MG63 (cell line): ENCODE measurements at places on chromosomes 16 and 17. TPM values are rescaled to one million over a fixed set of nuclear protein-coding genes. Genes with fewer than 3 reads are reported as not detected.
A peak's percentile ranks its signal among the peaks of the same experiment; 100 is the strongest.

GRCh38 chr17:68048996-68049395 lies 13.5 kb downstream of the KPNA2 start:
- no peak for DNase-seq

DNA sequence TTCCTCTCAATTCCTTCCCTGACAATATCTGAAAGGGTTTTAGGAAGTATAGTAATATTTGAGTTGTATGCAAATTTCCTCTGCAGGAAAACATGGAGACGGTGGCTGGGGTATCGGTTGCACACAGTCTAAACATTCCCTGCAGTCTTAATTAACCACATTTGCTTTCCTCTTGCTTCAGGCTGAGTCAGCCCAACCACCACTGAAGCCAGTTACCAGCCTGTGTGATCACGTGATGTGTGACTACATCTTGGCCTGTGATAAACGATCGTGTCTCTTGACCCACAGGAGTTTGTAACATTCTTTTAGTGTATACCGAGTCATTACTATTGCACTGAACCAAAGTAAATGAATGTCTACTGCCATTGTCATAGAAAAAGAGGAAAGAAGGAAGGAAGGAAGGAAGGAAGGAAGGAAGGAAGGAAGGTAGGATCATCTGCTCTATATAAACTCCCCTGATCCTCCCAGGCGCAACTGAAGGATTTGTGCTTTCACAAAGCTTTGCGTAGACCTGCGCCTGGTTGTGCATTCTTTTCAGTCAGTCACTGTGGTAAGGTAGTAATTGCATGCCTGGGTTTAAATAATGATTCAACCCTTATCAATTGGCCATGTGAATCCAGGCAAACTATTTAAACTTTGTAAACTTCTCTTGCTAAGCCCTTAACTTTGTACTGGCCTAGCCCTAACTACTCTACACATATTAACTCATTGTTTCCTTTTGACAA lies 280.6 kb upstream of the SALL1 start:
- peak; percentile 92 for DNase-seq

DNA sequence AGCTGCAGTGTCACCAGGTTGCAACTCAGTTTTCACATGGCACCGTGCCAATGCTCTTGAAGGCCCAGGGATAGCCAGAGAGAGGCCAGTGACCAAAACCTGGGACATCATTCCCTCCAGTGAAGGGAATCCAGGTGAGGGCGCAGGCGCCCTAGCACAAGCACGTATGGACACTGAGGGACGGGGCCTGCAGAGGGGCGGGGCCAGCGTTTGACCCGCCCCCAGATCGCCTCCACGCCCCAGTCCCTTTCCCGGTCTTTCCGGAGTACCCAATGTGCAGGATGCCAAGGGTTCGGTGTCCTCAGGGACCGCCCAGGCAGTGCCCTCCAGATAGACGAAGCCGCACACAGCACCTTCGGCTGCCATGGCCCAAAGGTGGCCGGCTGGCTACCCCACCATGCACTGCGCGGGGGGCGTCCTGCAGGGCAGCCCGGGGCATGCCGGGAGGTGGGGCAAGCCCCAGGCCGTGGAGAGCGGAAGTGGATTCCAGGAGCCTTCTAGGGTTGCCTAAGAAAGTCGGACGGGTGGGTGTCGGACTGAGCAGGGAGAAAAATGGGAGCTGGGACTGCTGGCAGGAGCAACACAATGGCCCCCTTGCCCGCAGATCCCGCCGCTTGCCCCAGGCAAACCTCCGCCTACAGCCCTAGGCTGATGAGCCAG lies 4.6 kb downstream of the SLC12A4 start:
- DNase-seq, result no peak

GRCh38 chr17:61813211-61813610 lies 50.1 kb downstream of the BRIP1 start:
- DNase-seq, result no peak

- no peak for DNase-seq
These were observed 46.7 kb downstream of the USP32 start for GRCh38 chr17:60345233-60345632.

DNA sequence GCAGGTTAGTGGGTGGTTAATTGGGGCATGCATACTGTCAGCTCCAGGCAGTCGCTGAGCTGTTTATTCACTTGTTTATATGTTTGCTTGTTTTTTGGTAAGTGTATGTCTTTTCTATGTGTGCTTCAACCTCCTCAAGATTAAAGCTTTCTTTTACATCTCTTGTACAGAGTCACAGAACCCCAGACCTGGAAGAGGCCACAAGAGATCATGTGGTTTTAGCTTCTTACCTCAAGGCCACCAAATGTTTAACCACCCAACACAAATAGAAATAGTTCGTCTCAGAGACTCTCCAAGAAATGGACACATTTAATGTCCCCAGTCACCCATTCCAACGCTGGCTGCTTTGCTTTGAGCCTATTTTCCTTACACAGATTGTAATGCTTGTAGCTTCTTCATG lies 11.8 kb upstream of the TMEM98 start:
- DNase-seq, result no peak

DNA sequence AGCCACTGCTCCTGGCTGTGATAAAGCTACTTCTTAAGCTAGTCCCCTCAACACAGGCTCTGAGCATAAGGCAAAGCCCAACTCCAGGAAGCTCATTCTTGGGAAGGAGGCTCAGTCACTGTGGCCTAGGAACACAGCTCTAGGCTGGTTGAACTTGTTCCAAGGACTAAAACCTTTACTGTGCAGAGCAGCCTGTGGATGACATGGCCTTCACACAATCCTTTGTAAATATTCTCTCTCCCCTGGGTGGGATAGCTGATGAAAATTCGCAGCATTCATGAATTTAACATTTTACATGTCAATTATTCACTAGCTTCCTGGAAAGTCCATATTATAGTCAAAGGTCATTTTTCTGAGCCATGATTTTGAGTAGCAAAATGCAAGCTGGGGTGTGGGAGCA lies 28.9 kb downstream of the BEAN1 start:
- DNase-seq, result no peak

- DNase-seq, result no peak
These were observed 108.3 kb downstream of the YPEL2 start for GRCh38 chr17:59439741-59440211.

GRCh38 chr16:4714996-4715395 lies 19.1 kb downstream of the ANKS3 start:
- DNase-seq, result no peak

GRCh38 chr17:55454906-55455474 lies 33.4 kb upstream of the MMD start:
- DNase-seq, result peak; percentile 71

GRCh38 chr16:75248142-75248535 lies 3.3 kb downstream of the BCAR1 start:
- no peak for DNase-seq

DNA sequence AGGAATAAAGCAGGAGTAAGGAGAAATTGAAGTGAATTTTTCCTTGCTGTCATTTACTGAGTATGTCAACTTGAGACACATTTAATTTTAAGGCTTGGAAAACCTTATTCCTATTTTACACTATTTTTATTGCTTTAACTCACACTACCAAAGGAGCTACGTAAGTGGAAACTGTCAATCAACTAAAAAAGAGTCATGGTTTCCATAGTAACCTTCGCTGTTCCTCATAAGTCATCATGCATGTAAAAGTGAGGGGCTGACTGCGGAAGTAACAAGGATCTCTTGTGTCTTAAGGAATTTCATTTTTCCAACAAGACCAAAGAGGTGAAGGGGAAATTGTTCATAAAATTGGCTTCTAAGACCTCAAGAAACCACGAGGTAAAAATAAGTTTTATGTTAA lies 516.2 kb upstream of the CA10 start:
- DNase-seq, result no peak

GRCh38 chr16:19854543-19854876 lies 30.1 kb downstream of the GPRC5B start:
- DNase-seq, result no peak

DNA sequence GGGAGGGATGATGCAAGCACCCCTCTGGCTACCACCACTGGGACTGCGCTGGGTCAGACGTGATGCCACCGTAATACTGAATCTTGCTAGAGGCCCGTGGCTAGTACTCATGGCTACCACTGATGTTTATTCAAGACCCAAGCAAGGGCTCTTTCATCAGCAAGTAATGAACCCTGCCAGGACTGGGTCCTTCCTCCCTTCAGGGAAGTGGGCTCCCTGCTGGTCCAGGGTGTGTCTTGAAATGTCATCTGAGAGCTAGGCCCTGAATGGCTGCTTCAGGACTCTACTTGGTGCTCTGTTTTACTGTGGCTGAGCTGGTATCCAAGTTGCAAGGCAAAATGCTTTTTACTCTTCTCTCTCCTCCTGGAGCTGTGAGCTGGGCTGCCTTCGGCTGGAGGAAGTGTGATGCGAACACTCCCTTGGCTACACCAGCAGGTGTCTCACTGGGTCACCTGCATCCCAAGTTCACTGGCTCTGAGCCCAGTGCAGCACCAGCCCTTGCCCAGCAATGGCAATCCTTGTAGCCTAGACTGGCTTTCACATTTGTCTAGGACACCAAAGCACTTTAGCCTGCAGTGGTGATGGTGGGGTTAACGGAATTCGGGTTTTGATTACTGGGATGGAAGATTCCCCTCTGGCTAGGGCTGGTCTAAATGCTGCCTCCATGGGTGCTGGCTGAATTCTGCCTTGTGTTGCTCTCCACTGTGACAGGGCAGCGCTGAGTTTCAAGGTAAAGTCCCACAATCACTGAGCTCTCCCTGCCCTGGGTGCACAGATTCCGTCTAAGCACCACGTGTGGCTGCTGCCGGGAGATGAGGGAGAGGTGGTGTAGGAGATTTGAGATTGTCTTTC lies 98.6 kb downstream of the USP22 start:
- peak; percentile 4 for DNase-seq

- no peak for DNase-seq
These were observed 125.5 kb upstream of the CACNG3 start for GRCh38 chr16:24130494-24131085.

GRCh38 chr16:168424-168823 lies 2.6 kb downstream of the HBM start:
- DNase-seq, result no peak

- no peak for DNase-seq
These were observed 103.6 kb downstream of the DNAH9 start for GRCh38 chr17:11701911-11702310.

GRCh38 chr17:39224778-39225307 lies 902 bp downstream of the STAC2 start:
- no peak for DNase-seq

- no peak for DNase-seq
These were observed 28.9 kb downstream of the COTL1 start for GRCh38 chr16:84588991-84589390.

- no peak for DNase-seq
These were observed 687 bp upstream of the CIITA start for GRCh38 chr16:10876315-10876714.

- DNase-seq, result no peak
These were observed at the start of gene ADAM11 for GRCh38 chr17:44758414-44759085. Gene ADAM11, plus strand, starts transcription at chr17:44758988. Its CDS starts 212 bp downstream, at chr17:44759200.

GRCh38 chr17:83179811-83180210 lies 100.4 kb downstream of the METRNL start:
- no peak for DNase-seq

GRCh38 chr16:83606486-83607030 lies 201.2 kb upstream of the HSBP1 start:
- no peak for DNase-seq

DNA sequence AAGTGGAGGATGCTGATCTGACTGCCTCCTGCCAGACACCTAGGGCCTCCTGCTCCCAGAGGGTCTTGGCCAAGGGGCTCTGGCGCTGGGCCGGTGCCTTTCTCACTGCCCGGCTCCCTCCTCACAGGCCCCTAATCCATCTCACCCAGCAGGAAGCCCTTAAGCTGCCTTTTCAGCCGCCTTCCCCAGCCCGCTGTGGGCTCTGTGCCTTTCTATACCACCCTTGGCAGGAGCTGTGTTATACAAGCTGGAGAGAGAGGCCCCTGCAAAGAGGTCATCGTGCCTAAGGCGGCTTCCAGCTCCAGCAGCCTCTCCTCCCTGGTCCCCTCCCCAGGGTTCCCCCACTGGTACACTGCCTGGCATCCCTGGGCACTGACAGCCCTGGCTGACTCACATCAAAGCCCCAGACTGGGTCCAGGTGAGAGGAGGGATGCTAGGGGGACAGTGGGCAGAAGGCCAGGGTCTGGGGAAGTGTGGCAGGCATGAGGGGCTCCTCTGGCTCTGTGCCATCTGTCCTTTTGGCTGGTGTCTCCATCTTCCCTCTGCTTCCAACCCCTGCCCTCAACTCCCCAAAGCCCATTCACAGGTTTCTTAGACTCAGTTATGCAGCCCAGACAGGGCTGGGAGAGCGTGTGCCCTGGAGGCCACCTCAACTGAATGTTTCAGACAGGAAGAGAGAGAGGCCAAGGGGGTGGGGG lies 15.3 kb upstream of the FZD2 start:
- DNase-seq, result peak; percentile 70

- peak; percentile 64 for DNase-seq
These were observed 171.0 kb downstream of the CCDC182 start for GRCh38 chr17:57574040-57574513.

DNA sequence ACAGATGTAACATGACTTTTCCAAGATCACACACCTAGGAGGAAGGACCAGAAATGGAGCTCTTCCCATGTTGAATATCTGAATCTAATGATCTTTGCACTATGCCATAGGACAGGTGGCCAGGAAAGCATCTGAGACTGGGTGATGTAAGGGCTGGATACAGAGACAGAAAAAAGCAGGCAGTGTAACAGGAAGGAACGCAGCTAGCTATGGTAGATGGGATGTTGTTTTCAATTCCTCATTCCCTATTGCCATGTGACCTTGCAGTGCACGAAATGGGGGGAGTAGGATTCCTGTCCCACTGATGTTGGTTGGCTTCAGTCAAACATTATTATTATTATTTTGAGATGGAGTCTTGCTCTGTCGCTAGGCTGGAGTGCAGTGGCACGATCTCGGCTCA lies 3.7 kb upstream of the NPIPB15 start:
- DNase-seq, result no peak

- DNase-seq, result no peak
These were observed 439.0 kb upstream of the ASIC2 start for GRCh38 chr17:33732116-33732515.

Gene NLRC3
- total RNA-seq, result 0.03 TPM in 1 of 2 replicates, not detected in the other

Gene COPZ2
- total RNA-seq, result 91.7 and 130 TPM in 2 replicates

Gene CCL11
- not detected in 2 replicates for total RNA-seq

Gene GALR2
- not detected in 2 replicates for total RNA-seq

Gene NPIPA7
- total RNA-seq, result 11.1 TPM in 1 of 2 replicates, not detected in the other

Gene SCGB1C2
- not detected in 2 replicates for total RNA-seq

Gene EPX
- total RNA-seq, result not detected in 2 replicates

Gene OSGIN1
- 0.13 TPM in 1 of 2 replicates, not detected in the other for total RNA-seq

Gene CNTROB
- total RNA-seq, result 29.5 and 39.9 TPM in 2 replicates

Gene GPR179
- not detected in 2 replicates for total RNA-seq

Gene DPEP3
- total RNA-seq, result not detected in 2 replicates

Gene ALG1
- total RNA-seq, result 30.4 and 53.2 TPM in 2 replicates

Gene CDH5
- 0.20 and 1.8 TPM in 2 replicates for total RNA-seq

Gene PYY
- total RNA-seq, result not detected in 2 replicates

Gene TPSG1
- total RNA-seq, result 1.7 and 1.9 TPM in 2 replicates

Gene ABCC11
- not detected in 2 replicates for total RNA-seq

Gene GAS2L2
- total RNA-seq, result not detected in 2 replicates

Gene MYH2
- total RNA-seq, result 0.23 and 0.49 TPM in 2 replicates

Gene SOX9
- total RNA-seq, result 0.82 and 3.0 TPM in 2 replicates

Gene TNFRSF17
- total RNA-seq, result not detected in 2 replicates

Gene KCNH4
- 0.46 TPM in 1 of 2 replicates, not detected in the other for total RNA-seq

Gene ELMO3
- total RNA-seq, result 1.9 TPM in 1 of 2 replicates, not detected in the other

Gene KRTAP4-12
- not detected in 2 replicates for total RNA-seq
